Suprapubic skin (tissue), 4 donors: ENCODE measurements at places on chromosomes 2 and 18.

DNA sequence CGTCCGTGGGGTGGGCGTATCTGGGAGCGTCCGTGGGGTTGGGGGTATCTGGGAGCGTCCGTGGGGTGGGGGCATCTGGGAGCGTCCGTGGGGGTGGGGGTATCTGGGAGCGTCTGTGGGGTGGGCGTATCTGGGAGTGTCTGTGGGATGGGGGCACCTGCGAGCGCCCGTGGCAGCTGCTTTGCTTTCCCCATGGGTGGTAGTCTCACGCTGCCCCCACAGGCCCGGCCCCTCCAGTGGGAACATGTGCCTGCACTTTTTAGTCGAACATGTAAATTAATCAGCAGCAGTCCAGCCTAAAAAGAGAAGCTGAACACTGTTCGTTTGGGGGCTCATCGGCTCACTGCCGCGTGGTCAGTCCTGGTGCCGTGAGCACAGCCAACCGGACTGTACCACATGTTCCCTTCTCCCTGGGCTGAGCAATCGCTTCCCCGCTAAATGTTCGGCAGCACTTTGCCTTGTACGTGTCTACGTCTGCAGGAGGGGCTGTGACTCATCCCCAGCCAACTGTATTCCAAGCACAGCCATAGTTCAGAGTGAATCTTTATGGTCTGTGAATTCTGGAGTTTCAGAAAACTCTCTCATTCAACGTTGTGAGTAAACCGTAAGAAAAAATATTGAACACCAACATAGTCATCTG is 271.5 kb downstream of the AGAP1 start:
- H3K4me3 ChIP-seq: no peak overlapping the region
- peaks cover 10% of the 10 kb centered on the region for H3K4me1 ChIP-seq
- H3K27me3 ChIP-seq: no peaks in the 10 kb centered on the region
- H3K27ac ChIP-seq: no peak overlapping the region
- peak; percentile 80 for DNase-seq

GRCh38 chr2:168466834-168467565 is 10.9 kb downstream of the CERS6 start:
- H3K27me3 ChIP-seq: no peaks in the 10 kb centered on the region
- peaks cover 20% of the 10 kb centered on the region for H3K4me1 ChIP-seq
- no peak overlapping the region for H3K4me3 ChIP-seq
- DNase-seq: no peak
- H3K36me3 ChIP-seq: no peaks in the 10 kb centered on the region
- H3K27ac ChIP-seq: no peak overlapping the region

GRCh38 chr18:6835345-6835744 is 105.8 kb downstream of the ARHGAP28 start:
- no peak overlapping the region for H3K4me3 ChIP-seq
- no peaks in the 10 kb centered on the region for H3K27me3 ChIP-seq
- no peak overlapping the region for H3K27ac ChIP-seq
- H3K4me1 ChIP-seq: no peaks in the 10 kb centered on the region
- H3K36me3 ChIP-seq: no peaks in the 10 kb centered on the region
- DNase-seq: no peak

DNA sequence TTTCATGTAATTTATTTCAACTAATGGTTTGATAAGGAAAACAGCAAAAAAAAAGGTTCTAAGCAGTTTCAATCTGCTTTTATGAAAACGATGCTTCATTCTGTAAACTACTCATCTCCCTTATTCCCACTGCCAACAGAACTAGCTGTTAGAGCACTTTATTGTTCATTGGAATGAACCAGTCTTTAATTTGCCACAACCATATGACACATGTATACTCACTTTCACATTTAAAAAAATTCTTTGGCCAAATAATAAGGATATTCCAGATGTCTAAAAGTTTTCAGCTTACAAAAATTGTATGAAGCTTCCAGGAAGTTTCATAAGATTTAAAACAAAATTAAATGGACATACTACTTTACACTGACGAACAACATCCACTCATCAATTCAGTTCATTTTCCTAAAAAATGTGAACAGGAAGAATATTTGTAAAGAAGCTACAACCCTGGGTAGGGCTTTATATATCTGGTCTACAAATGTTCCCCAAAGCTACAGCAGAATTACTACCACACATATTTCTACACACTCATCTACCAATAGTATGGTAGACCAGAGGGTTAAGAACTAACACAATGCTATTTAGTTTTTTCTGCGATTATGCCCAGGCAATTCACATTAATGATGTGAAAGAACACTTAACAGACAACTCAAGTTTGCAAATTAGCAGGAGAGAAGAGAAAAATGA is 37.7 kb downstream of the ZNF521 start:
- no peak for DNase-seq
- peaks cover 4% of the 10 kb centered on the region for H3K4me1 ChIP-seq
- H3K27ac ChIP-seq: no peak overlapping the region
- no peak overlapping the region for H3K4me3 ChIP-seq

DNA sequence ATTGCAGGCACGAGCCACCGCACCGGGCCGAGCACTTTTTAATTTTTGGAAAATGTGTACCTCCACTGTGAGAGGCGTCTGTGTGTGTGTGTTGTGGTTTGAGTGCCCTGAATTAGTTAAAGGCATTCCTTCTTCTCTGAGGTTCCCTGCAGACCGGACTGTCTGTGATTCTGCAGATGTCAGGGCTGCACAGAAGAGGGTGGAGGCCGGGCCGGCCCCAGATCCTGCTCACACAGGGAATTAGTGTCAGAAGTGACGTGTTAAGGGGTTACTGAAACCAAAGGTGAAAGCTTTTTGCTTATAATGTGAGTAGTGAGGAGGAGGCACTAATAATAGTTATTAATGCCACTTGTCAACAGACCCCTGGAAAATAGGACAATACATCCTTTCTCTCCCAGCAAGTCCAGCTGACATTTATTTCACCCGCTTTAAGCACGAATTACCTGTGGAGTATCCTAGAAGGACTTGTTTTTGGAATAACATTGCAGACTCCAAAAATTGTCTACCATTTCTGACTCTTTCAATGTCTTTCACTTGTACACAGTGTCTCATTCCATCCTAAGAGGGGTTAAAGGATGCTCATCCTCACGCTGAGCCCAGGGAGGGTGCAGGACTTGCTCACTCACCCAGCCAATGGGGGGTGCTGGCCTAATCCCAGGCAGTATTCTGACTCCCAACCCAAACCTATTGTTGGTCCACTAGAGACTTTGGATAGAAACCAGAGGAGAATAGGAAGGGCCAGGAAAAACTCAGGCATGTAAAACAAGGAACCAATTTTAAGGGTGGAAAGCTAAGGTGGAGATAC is 16.2 kb downstream of the ARHGAP25 start:
- no peak for DNase-seq
- H3K27ac ChIP-seq: no peak overlapping the region
- H3K4me3 ChIP-seq: no peak overlapping the region
- no peaks in the 10 kb centered on the region for H3K36me3 ChIP-seq
- peaks cover 15% of the 10 kb centered on the region for H3K4me1 ChIP-seq

- no peak overlapping the region for H3K27ac ChIP-seq
- peaks cover 7% of the 10 kb centered on the region for H3K4me1 ChIP-seq
- no peak overlapping the region for H3K4me3 ChIP-seq
Observed at GRCh38 chr2:70188460-70188859, 2.4 kb downstream of the C2orf42 start.

DNA sequence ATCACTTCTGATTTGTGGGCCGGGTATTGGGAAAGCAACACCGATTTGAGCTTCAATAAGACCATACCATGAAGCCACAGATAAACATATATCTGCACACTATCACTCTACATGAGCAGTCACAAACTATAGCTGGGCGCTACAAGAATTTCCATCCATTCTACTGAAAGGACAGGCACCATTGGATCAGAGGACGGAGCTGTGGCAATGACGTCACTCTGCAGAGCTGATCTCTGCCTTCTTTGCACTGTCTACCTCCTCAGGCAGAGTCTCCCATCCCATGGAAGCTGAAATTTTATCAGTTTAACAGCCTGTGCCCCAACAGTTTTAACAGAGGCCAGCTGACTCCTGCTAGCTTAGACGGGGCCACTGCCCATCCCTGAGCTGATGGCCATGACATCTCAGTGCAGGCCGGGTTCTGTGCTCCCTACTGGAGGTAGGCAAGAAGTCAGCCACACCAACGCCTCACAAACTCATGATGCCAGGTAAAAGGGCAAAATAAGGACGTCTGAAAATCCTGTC is 389.6 kb upstream of the SALL3 start:
- H3K4me1 ChIP-seq: peaks cover 12% of the 10 kb centered on the region
- H3K36me3 ChIP-seq: no peaks in the 10 kb centered on the region
- H3K27ac ChIP-seq: no peak overlapping the region

DNA sequence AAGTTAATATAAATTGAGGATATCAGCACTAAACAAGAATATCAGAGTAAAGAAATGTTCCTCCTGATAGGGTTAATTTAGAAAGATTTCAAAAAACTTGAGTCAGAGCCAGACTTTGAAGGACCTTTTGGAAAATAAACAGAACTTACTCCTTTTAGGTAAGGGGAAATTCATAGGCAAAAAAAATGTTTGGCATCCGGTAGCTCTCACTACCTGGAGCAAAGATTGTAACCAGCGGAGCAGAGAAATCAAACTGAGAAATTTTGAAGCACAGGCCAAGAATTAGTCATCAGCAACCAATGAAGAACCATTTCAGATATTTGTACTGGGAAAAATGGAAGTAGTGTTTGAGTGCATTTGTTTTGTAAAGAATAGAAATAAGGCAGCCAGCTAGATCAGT is 113.0 kb downstream of the ICA1L start:
- H3K27me3 ChIP-seq: no peaks in the 10 kb centered on the region
- H3K36me3 ChIP-seq: peaks cover 36% of the 10 kb centered on the region
- H3K27ac ChIP-seq: no peak overlapping the region
- no peak overlapping the region for H3K4me3 ChIP-seq
- DNase-seq: no peak
- no peaks in the 10 kb centered on the region for H3K4me1 ChIP-seq

DNA sequence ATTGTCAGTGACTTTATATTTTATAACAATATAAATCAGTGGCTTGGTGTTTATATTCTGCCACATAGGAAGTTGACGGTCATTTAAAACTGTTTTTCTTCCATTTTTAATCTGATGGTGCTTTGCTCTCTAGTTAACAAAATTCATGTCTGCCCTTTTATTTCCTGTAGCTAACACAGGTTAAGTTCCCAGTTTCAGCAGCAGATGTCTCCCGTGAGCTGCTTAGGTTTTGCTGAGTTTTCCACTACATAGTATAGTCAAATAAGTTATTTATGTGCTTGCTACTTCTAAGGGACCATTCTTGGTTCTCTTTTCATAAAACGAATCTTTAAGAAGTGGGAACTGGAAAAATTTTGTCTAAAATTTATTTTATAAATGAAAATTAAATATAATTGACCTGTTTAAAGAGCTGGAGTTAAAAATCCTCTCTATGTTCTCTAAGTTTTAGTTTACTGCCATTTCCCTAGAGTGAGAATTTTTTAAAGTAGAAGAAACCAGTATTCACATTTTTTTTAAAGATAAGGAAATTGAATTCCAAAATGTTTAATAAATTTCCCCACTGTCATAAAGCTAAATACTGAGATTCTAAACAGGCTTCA is 20.6 kb downstream of the HTR2B start:
- H3K36me3 ChIP-seq: peaks cover 34% of the 10 kb centered on the region
- peaks cover 3% of the 10 kb centered on the region for H3K4me1 ChIP-seq
- H3K27me3 ChIP-seq: no peaks in the 10 kb centered on the region
- DNase-seq: no peak

GRCh38 chr18:78297048-78297447 is 682.6 kb upstream of the SALL3 start:
- no peak overlapping the region for H3K4me3 ChIP-seq
- H3K4me1 ChIP-seq: peaks cover 6% of the 10 kb centered on the region
- no peak overlapping the region for H3K27ac ChIP-seq

- DNase-seq: no peak
- peak overlapping the region; percentile 83 for H3K27ac ChIP-seq
- H3K4me1 ChIP-seq: peaks cover 30% of the 10 kb centered on the region
- no peaks in the 10 kb centered on the region for H3K27me3 ChIP-seq
- peak overlapping the region; percentile 45 for H3K4me3 ChIP-seq
Observed at GRCh38 chr2:64730551-64731262, 77.0 kb upstream of the SERTAD2 start.

DNA sequence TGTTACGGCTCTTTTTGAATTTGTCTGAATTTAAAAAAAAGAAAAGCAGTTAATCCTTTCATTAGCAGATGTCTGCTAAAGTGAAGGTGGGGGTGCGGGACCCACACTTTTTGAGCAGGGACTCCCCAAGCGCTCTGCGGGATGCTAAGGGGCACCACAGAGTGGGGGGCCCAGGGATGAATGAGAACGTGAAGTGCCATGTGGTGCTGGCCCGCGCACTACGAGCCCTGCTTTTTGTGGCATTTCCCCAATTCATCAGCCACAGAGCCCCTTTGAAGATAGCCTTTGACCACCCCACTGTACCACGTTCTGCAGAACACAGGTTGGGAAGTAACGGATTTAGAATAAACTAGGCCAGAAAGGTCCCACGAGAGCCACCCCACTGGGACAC is 28.6 kb downstream of the HS1BP3 start:
- no peak for DNase-seq
- H3K36me3 ChIP-seq: peaks cover 48% of the 10 kb centered on the region
- H3K27ac ChIP-seq: no peak overlapping the region
- no peak overlapping the region for H3K4me3 ChIP-seq
- H3K27me3 ChIP-seq: no peaks in the 10 kb centered on the region

DNA sequence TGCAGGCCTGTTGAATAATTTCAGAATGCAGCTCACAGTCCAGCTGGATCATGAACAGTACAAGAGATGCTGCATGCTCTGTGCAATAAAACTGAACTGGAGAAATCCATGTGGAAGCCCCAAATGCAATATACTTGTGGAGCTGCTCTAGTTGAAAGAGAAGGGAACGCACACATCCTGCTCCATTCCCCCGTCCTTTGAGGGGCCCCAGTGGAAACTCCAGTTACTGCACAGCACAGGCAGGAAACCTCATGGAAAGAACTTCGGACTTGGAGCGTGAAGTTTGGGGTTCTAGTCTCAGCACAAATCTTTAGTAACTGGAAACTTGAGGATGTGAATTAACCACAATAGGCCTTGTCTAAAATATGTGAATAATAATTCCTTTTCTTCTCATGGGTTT is 73.2 kb downstream of the PLA2R1 start:
- no peaks in the 10 kb centered on the region for H3K4me1 ChIP-seq
- H3K36me3 ChIP-seq: peaks cover 16% of the 10 kb centered on the region
- no peaks in the 10 kb centered on the region for H3K27me3 ChIP-seq
- DNase-seq: no peak

DNA sequence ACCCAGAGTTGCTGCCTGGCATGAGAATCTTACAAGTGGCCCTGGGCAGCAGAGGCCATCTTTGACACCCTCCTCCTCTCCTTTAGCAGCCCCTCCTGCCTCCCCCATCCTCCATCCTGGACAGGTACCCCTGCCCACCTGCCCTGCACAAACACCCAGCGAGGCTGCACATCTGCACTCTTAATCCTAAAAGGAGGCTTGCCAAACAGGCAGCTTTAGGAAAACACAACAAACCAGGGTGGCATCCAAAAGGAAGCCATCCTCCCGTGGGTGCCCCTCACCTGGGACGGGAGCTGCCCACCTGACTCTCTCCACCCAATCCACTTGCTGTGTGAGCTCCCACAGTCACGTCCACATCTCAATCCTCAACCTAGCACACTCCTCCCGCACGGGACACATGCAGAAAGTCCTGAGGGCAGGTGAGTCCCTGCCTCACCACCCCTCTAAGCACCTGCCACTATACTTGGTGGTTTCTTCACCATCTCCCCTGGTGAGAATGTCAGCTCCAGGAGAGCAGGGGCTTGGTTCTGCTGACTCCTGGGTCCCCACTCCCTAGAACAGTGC is 5.8 kb downstream of the BIN1 start:
- H3K4me3 ChIP-seq: no peak overlapping the region
- peaks cover 36% of the 10 kb centered on the region for H3K4me1 ChIP-seq
- no peak overlapping the region for H3K27ac ChIP-seq
- no peaks in the 10 kb centered on the region for H3K36me3 ChIP-seq

GRCh38 chr2:220221992-220222391 is 594.6 kb downstream of the SLC4A3 start:
- no peaks in the 10 kb centered on the region for H3K36me3 ChIP-seq
- DNase-seq: no peak
- H3K4me1 ChIP-seq: peaks cover 30% of the 10 kb centered on the region
- H3K4me3 ChIP-seq: no peak overlapping the region
